T-helper 17 cell (primary cell): ENCODE measurements at places on chromosomes 16 and 17.

GRCh38 chr16:386641-387156 is 4.9 kb upstream of the PGAP6 start:
- DNase-seq, result no peak

DNA sequence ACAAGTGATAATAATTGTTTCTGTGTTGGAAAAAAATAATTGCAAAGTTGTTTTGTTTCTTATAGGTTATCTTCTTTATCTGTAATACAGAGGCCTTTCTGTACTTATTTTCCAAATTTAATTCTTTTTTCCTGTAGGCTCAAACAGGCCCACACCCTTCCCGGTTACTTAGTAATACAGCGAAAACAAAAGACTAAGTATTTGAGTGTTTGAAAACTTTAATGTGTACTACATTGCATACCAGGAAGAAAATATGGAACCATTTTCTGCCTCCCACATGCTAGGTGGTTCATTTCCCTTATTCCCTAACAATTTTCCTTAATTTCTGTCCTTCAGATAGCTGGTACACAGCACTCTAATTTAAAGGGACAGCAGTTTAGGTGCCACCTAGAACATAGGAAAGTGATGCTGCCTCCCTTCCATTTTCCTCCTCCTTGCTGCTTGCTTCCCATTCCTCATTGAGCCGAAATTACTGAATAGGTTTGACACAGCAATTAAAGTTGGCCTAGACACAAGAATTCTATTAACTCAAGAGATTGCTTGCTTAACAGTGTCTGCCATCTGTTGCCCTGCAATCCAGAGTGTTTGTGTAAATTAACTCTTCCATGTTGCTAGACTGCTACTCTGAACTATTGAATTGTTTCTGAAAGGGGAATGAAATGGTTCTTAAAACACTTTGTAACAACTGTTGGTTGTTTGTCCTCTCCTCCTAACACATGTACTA is 24.2 kb downstream of the CYB5B start:
- no peak for DNase-seq

DNA sequence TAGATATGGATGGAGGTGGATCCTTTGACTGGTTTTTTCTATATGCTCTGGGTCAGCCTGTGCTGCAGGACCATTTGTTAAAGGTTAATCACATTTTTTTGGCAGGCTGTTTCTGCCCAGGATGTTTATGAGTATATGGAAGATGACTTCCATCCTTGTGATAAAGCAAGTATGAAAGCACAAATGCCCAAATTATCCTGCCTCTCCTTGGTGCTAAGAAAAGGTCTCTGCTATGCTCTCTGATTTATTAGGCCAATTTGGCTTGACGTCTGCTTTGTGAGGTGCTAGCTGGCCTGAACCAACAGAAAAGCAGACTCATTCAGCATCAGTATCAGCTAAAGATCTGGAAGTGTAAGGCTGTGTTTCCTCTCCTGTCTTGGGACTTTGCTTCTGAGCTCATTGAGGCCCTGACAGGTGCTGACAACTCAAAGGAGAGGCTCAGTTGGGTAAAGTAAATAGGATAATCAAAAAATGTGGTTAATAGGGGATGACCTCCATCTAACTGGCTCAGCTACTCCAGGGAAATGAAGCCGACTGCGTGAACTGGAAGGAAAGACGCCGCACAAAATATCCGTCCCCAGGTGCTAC is 15.2 kb downstream of the ANKRD40 start:
- DNase-seq, result no peak

- no peak for DNase-seq
Observed at GRCh38 chr17:16477255-16477654, 14.7 kb downstream of the LRRC75A start.

DNA sequence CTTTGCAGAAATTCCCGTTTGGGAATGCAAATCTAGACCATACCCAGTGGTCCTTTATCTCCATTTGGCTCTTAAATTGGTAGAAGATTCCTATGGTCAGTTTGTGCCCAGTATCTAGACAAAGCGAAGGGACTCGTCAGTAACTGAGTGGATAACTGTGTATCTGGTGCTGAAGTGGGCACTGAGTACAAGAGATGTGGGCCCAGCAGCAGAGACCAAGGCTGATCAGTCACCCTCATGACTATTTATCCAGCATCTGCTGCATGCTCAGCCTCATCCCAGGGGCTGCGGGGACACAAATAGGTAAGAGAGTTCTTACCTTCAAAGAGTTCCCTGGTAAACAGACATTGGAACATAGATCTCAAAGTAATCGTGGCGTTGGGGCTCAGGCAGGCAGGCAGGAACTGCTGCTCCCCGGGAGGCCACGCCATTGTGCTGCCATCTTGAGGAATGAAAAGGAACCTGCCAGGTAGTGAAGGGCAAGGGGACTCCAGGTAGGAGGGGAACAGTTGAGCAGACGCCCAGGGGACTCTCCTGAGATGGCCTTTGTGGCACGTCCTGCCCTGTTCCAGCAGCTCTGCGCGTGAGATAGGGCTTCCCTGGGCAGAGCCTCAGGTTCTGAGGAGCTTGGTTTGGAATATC is 10.3 kb downstream of the NT5M start:
- peak; percentile 45 for DNase-seq

- DNase-seq, result no peak
Observed at GRCh38 chr16:59179446-59180082, 445.4 kb upstream of the GOT2 start.

DNA sequence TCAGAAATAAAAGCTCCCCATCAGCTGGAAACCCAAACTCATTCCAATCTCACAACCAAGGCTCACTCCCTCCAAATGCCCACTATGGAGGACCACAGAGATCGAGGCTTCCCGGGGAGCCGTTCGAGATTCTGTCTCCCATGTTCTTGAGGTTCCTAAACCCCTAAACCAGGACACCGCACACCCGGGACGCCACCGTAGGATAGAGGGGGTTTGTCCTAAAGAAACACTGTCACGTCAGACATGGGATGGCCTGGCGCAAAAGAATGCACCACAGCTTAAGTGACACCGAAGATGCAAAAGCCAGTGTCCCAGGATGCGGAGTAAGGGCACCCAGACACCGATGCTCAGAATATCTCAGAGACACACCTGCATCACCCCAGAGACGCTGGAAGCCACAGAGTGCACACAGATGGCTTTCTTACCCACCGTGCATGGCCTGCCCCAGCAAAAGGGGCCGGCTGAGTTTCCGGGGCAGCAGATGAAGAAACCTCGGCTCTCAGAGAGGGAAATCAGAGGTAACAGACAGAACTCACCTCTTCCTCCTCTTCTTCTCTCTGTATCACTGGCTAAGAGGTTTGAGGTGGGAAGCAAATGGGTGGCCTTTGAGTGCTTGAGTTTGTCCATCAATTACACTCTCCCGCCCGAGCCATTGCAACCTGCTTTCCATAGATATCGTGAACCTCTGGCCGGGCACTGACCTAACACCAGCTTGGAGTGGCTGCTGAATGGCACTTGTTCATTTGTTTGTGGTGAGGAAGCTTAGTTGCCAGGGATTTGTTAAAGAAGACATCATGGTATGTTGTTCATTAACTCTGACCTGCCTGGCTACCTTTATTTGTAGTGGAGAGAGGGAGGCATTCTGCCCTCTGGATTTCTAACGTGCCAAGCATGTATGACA is 65.1 kb upstream of the TNRC6C start:
- no peak for DNase-seq

GRCh38 chr16:56282451-56282850 is 91.2 kb downstream of the GNAO1 start:
- DNase-seq, result no peak

GRCh38 chr17:9436630-9437029 is 139.0 kb downstream of the STX8 start:
- no peak for DNase-seq

- no peak for DNase-seq
Observed at GRCh38 chr17:8447799-8448198, 12.1 kb downstream of the NDEL1 start.

- no peak for DNase-seq
Observed at GRCh38 chr17:76191896-76192295, 48.4 kb downstream of the RNF157 start.

GRCh38 chr17:82216301-82217119 is 3.9 kb upstream of the CCDC57 start:
- peak; percentile 44 for DNase-seq

GRCh38 chr17:63345611-63346010 is 100.5 kb downstream of the CYB561 start:
- DNase-seq, result no peak

- no peak for DNase-seq
Observed at GRCh38 chr16:77539421-77540034, 104.7 kb upstream of the ADAMTS18 start.

DNA sequence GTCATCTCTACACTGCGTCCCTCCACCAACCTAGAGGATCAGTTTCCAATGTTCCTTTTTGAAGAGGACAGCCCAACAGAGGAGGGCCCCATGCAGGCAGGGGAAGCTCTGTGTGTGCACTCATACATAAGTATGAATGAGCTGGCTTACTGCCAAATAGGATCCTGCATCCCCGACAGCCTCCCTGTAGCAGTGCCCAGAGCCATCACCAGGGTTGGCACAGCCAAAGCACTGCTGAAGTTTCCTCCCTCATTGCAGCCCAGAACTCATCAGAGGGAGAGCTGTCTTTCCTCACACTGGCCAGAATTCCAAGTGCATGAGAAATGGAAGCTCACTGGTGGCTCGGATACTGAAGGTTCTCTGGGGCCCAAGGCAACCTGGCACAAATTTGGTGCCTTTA is 114.4 kb downstream of the ASIC2 start:
- DNase-seq, result no peak

- DNase-seq, result no peak
Observed at GRCh38 chr16:4617880-4618279, 3.2 kb upstream of the UBALD1 start.

GRCh38 chr16:11914210-11915113 is 1.3 kb downstream of the GSPT1 start:
- DNase-seq, result no peak

DNA sequence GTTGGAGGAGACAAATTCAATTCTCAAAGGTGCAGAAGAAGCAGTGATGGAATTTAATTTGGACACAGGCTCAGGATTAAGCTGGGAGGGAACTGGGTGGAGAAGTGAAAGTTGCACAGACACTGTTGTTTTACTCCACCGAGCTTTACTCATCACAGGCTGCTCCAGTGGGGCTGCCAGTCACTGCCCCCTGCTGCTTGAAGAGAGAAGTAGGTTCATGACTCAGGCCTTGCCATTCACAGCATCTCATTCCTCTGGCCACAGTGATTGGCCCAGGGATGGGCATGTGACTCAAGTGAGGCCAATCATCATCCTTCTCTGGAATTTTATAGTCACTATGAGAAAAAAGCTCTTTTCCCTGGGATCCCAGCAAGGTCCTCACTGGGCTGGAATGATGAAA is 11.8 kb downstream of the GNAO1 start:
- DNase-seq, result no peak

DNA sequence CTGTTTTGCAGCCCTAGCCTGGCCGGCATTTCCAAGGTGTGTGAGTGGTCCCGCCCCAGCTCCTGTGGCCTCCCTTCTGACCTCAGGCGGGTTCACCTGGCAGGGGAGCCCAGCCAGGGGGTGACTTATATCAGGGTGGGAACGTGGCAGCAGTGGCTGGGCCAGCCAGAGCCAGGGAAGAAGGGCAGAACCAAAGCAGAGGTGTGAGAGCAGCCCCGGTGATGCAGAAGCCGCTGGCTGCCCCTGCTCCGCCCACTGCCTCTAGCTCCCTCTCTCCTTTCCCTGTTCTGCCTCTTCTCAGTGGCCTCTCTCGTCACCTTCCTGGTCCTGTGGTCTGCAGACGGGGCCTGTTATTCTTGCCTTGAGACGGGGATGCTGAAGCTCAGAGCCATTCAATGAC is 12.1 kb downstream of the MGAT5B start:
- no peak for DNase-seq

- DNase-seq, result peak; percentile 97
Observed at GRCh38 chr16:2205104-2205966, at the start of gene MLST8. TSS of gene MLST8 (plus strand) at chr16:2205454. CDS start at chr16:2206086, 632 bp downstream.

GRCh38 chr17:45190503-45191255 is 29.0 kb downstream of the HEXIM2 start:
- no peak for DNase-seq
